ENCODE measurements at places on chromosomes 2 and 18.

DNA sequence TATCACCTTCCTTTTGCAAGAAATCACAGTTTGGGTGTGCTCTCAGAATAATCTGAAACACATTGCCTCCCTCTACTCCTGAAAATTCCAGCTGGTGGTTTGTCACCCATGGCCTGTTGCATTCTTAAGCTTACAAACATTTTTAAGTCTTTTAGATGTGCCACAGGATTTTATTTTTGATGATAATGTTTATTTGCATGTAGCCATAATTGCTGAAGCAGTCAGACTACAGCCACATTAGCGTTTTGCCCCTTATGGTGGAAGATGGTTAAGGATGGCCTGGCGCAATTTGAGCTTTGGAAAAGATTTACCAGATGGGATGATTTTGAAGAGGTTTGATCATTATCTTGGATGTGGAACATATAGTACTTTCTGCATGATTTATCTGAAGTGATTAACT is 439.5 kb downstream of the MEIS1 start:
- DNase-seq = no peak

DNA sequence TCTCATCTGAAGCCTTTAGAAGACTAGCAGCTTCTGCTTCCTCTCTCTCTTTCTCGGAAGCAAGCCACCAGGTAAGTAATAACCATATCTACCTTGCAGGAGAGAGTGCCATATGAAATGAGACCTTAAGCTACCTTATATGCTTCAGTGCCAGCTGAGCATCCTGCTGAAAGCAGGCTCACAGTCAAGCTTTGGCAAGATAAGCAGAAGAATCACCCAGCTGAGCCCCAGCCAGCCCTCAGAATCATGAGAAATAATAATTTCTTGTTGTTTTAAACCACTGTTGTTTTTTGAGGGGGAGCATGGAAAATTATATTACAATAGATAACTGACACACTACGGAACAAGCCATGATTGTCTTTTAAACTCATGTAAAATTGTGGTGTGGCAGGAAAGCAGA is 514.4 kb downstream of the MBD2 start:
- no peak for DNase-seq

- no peak for DNase-seq
Observed at GRCh38 chr2:223431479-223431878, 170.7 kb downstream of the SCG2 start.

DNA sequence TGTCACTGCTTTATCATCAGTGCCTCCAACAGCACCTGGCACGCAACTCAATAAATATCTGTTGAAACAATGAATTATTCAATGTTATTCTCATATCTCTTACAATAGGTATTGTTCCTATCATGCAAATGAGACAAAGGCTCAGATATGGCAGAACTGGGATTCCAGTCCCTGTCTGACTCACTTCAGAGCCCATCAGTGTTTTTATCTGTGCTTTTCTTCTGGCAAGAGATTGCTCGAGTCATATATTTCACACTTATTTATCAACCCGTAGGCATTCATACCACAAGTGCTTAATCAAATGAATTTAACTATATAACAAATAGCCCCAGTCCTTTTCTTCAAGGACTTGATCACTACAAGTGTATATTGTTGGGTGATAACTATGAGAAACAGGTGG is 76.4 kb upstream of the TSPYL6 start:
- DNase-seq = no peak

DNA sequence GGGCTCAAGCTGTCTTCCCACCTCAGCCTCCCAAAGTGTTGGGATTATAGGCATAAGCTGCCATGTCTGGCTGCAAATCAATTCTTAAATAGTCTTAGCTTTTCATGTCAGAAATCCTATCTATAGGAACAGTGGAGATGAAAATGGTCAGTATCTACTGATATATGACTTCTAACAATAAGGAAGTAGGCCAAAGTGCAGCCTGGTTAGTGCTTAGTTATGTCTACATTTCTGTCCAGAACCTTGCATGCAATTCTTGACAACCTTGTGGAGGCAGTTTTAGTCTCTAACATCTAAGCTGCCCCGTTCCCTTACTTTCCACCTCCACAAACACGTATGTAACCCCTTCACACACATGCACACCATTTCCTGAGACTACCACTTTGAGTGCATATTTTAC is 169.2 kb upstream of the SPATS2L start:
- DNase-seq = no peak

DNA sequence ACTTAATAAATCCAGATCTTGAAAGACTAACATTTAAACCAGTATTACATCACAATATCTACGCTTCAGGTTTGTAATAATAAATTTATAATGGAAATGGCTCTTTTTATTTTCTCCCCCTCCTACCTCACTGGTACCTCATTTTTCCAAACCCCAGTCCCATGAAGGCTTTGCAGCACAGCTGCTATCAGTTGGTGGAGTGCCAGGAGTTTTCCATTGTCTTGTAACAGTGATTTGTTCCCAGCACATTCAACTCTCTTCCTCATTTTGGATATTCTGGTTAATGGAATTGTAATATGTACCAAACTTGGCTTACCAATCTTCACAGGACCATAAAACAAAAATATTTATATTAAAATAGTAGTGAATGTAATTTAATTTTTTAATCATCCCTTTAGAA is 91.2 kb downstream of the VRK2 start:
- no peak for DNase-seq

- no peak for DNase-seq
Observed at GRCh38 chr2:122663620-122664019, 908.2 kb downstream of the TSN start.

- DNase-seq = no peak
Observed at GRCh38 chr2:70793450-70793849, 3.0 kb upstream of the FIGLA start.

GRCh38 chr18:13265911-13266217 is 47.3 kb downstream of the LDLRAD4 start:
- DNase-seq = no peak

GRCh38 chr2:24814516-24814915 is 21.3 kb downstream of the CENPO start:
- DNase-seq = no peak

DNA sequence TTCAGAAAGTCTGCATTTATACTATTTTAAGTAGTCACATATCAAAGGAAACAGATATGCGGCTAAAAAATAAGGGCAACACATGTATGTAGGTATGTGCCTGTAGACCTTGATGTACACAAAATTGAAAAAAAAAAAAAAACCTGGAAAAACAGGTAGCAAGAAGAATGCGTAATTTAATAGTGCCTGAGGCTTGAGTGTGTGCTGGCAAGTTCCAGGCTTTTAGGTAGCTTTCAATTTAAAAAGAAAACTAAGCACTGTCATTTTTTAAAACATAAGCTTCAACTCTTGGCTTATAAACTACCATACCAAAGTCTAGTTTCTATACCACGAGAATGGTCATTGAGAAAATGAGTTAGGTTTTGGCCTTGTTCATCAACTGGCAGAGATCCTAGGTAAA is 72.3 kb downstream of the OTX1 start:
- no peak for DNase-seq

DNA sequence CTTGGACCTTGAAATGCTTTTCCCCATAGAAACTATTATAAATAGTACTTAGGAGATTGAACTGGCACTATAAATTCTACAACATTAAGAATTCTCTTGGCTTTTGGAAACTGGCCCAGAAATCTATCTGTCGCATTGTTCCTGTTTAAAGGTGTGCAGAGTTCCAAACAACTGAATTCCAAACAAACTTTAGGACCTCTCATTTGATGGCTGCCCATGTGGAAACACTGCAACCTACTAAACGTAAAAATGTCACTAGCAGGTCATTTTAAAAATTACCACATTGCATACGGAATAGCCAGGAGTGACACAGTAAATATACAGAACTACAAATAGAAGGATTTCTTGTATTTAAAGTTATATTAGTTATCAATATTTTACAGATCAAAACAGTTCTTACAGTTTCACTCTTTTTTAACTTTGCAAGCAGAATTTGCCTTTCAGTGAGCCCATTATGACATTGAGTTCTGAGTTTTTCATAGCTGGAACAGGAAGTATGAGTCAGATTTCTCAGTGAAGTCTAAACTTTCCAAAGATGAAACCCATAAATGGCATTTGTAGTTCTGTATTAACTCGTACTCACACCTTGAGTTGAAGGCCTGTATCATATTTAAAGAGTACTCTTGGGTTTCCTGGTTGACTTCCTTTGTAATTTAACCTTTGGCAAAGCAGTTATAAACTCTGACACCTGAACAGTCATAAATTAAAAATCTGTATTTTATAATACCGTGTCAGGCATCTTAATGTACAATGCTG is 142.3 kb upstream of the BOD1L2 start:
- DNase-seq = no peak

- peak; percentile 68 for DNase-seq
Observed at GRCh38 chr2:85826990-85827878, 61.6 kb downstream of the ST3GAL5 start.

- DNase-seq = no peak
Observed at GRCh38 chr2:168189835-168190569, 57.4 kb downstream of the STK39 start.

DNA sequence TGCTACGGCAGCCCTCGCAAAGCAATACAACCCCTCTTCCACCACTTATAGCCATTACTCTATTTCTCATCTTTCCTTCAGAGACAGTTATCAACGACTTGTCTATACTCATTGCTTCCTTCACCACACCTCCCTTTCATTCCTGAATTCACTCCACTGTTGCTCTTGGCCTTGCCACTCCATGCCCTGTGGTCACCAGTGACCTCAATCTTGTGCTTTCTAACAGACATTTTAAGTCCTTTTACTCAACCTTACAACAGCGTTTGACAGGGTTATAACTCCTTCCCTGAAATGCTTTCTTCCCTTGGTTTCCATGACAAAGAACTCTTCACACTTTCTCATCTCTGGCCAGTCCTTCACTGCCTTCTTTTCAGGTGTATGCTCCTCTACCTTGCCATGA is 90.6 kb upstream of the CCDC141 start:
- no peak for DNase-seq

DNA sequence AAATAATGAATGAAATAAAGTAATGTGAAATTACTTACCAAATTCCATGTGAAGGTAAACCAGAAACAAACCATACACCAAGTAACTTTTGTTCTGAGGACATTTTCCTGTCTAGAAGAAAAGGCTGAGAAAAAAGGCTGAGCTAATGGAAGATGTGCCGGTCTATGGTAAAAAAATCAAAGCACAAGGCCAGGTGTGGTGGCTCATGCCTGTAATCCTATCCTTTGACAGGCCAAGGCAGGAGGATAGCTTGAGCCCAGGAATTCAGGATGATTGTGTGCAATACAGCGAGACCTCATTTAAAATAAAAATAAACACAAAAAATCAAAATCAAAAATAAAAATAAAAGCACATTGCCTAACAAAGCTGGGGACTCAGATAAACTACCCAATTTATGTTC is 6.7 kb downstream of the ORC4 start:
- DNase-seq = no peak

- no peak for DNase-seq
Observed at GRCh38 chr2:134191835-134192234, 62.0 kb upstream of the MGAT5 start.

GRCh38 chr2:100535855-100536254 is 26.9 kb upstream of the PDCL3 start:
- DNase-seq = no peak

DNA sequence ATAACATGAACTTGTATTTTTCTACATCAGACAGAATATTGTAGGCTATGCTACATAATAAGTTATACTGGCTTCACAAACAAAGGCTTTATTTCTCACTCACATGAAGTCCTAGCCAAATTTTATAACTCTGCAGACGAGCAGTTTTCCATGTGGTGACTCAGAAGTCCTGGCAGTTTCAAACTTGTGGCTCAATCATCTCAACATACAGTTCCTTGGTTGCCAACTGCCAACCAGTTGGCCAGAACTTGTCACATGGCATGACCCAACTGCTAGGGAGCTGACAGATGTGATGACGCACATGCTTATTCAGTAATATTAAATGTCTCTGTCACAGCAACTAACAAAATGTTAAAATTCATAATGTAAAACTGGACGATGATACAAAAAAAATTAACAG is 63.8 kb upstream of the ZC3H15 start:
- DNase-seq = no peak

GRCh38 chr18:9690418-9691188 is 17.5 kb upstream of the RAB31 start:
- no peak for DNase-seq

DNA sequence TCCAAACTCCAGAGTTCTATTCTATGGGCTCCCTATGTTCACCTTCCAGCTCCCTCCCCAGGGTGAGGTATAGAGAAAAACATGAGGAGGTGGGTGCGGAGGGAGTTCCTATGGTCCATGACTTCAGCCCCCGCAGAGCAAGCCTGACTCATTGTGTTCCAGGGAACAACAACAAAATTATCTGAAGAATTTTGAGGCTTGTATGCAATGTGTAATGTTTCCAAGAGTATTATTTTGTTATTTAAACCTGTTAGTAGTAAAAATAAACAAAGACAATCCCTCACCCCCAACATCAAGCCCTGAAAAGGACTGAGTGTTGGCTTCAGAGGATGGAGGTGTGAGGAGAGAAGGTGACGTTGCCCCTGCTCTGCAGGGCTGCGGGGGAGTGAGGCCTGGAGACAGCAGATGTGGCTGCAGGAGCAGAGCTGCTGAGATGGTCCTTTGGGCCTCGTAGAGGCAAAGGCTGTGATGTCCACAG is 29.0 kb downstream of the LAMA3 start:
- DNase-seq = no peak

DNA sequence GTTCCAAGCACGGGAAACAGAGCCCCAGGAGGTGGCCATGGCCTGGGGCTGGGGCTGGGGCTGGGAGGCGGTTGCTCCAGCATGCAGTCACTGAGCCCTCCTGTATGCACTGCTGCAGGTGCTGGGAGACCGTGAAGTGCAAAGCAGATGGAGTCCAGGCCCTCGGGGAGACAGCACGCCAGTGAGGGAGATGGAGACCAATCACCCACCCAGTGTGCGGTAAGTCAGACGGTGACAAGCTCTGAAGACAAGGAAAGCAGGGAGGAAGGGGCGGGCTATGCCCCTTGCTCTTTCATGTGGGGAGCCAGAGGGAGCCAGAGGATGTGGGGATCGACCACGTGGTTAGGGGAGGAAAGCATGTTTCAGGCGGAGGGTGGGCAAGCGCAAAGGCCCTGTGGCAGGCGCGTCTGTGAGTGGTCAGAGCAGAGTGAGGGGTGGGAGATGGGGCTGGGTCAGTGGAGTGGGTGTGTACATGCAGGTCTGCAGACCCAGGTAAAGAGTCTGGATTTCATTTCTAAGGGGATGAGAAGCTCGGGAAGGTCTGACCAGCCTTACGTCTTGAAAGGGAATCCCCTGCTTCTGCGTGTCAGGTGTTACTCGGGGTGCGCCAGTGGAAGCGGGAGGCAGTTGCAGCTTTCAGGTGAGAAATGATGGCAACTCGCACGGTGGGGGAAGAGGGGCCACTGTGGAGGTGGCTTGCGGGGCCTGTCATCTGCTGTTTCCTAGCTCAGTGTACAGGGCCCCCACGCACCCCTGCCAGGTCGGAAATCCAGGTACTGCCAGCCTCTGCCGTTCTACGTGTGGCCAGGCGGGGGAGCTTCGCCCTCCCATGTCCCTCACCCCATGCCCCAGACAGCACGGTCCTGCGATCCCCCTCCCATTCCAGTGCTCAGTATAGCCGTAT is 19.4 kb downstream of the RRM2 start:
- DNase-seq = no peak

GRCh38 chr2:27185331-27186026 is 26.4 kb upstream of the ATRAID start:
- no peak for DNase-seq

- no peak for DNase-seq
Observed at GRCh38 chr2:241550616-241551580, 7.6 kb upstream of the BOK start.

All from activated CD4-positive, CD25-positive, alpha-beta regulatory T cell (primary cell).